ENCODE measurements at places on chromosomes 13 and 19.

DNA sequence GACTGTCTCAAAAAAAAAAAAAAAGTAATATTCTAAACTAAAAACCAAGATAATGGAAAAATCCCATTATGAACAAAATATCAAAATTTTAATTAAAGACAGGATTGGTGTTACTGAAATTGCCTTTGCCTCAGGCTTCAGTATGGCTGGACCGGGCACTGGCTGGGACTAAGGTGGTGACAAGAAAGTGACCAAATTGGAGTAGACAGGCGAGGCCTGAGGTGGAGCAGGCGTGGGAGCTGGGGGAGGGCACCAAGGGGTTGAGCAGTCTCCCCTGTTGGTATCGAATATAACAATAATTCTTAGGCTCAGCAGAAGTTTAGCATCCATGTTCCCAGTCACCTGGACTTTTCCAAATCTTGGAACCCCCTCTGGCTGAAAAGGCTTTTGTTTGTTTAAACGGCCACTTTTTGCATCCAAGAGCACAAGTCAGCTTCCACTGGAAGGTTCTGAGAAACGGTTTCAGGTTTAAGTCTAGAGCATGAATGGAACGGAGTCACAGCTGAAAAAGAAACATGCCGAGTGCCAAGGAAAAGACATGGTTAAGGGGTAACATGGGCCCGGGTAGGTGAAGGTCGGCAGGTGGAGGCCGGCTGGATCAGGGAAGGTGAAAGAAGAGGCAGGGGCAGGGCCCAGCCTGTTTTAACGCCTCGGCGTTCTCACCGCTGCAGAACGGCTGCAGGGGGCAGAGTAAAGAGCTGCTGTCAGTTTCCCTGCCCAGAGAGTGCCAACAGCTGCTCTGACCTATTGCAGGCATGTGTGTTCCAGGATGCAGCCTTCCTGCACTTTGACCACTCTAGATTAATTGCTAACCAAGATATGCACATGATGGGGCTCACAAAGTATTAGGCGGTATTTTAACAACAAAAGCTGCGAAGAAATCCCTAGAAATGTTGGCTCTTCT, 104.4 kb downstream of the TM9SF2 start:
- DNase-seq: peak; percentile 55

GRCh38 chr13:39554371-39554770, 48.6 kb downstream of the LHFPL6 start:
- peak; percentile 52 for DNase-seq

- peak; percentile 45 for DNase-seq
Observed at GRCh38 chr19:19321141-19321577, 530 bp downstream of the MAU2 start.

GRCh38 chr19:1237027-1237659, 662 bp downstream of the CBARP start:
- peak; percentile 67 for DNase-seq
